HAP-1 (cell line): ENCODE measurements at places on chromosomes 2 and 18.
A peak's percentile ranks its signal among the peaks of the same experiment; 100 is the strongest.

DNA sequence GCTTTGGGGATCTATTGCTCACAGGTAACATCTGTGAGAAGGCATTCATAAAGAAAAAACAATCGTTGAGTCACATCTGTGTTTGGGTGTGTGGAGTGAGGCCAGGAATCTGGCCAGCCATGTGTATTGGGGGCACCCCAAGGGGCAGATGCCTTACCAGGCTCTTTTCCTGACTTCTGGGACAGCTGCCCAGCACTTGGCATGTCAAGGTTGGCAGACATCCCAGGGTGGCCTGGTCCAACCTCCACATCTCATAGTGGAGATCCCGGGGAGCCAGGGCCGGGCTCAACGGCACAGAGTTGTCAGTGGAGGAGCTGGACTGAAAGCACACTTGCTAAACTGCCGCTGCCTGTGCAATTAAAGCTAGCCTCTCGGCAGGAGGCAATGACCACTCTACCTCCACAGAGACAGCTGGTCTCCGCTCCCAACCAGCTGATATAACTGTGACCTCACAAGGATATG, 75.3 kb upstream of the MGAT4A start:
- DNase-seq = no peak

- DNase-seq = no peak
These were observed 5.3 kb downstream of the CERS6 start for GRCh38 chr2:168461178-168461941.

GRCh38 chr2:129929321-129930290, 49.9 kb upstream of the RAB6C start:
- DNase-seq = no peak

GRCh38 chr2:64454386-64455332, 697 bp downstream of the LGALSL start:
- peak; percentile 55 for DNase-seq

DNA sequence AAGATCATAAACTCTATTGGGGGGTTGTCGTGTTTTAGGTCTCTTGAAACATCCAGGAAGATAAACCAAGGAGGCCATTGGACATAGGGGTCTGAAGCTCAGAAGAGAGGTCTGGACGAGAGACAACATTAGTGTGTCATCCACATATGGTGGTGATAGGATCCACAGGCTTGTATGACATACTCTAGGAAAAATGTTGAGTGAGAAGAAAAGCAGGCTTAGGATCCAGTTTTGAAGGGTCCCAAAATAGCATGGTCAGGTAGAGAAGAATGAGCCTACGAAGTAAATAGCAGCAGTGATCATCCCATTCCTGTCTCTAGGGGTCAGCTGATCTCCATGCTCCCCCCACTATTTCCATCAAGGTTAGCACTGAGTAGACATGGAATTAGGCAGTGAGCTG, 166.8 kb downstream of the ANKRD30B start:
- DNase-seq = no peak

GRCh38 chr2:213002383-213002782, 149.0 kb downstream of the IKZF2 start:
- no peak for DNase-seq

GRCh38 chr2:170824526-170825015, 7.9 kb downstream of the GAD1 start:
- DNase-seq = no peak

GRCh38 chr2:195594248-195594647, 62.8 kb upstream of the SLC39A10 start:
- DNase-seq = no peak

- no peak for DNase-seq
These were observed 89.3 kb downstream of the CABYR start for GRCh38 chr18:24227977-24228666.

DNA sequence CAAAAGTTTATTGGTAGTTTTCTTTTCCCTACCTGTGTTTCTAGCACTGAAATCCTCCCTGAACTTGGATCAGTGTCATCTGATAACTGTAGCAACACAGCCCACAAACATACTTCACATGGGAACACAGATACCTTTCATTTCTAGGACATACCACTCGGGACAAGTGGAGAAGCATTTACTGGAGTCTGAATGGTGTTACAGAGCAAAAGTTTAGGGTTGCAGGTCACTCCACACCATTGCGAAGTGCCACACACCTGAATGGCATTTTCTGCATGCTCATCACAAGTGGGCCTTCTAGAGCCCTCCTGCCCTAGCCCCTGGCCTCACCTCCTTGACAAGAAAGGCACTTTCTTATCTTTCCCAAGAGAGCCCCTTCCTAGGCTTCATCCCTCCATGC, 184.8 kb upstream of the PKDCC start:
- no peak for DNase-seq

GRCh38 chr2:28231110-28231631, 161.5 kb upstream of the FOSL2 start:
- no peak for DNase-seq

DNA sequence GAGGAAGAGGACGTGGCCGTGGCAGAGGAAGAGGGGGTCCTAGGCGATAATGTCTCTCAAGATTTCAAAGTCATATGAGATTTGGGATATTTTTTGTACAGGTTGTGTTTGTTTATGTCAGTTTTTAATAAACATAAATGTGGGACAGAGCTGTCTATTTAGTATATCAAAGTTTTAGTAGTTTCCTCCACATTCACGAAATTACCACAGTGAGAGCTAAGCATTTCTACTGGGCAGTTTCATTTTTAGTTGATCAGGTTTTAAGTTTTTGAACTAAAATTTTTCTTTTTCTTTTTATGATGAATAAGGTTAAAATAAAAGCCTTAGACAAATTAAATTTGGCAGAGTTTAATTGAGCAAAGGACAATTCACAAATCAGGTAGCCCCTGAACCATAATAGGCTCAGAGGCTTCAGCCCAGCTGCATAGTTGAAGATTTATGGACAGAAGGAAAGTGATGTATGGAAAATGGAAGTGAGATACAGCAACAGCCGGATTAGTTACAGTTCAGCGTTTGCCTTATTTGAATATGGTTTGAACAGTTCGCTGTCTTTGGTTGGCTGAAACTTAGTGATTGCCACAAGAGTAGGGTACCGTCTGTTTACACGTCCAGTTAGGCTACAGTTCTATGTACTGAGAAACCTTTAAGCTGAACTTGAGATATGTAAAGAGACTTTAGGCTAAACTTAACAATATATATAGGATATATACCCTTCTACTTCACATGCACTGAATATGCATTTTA, 17.1 kb downstream of the SNRPD1 start:
- DNase-seq = no peak

- peak; percentile 28 for DNase-seq
These were observed 129.8 kb downstream of the HNMT start for GRCh38 chr2:138094031-138094430.

GRCh38 chr18:47799376-47799775, 131.1 kb downstream of the SMAD2 start:
- no peak for DNase-seq

GRCh38 chr2:89850881-89851582, 1159.6 kb downstream of the RPIA start:
- no peak for DNase-seq

DNA sequence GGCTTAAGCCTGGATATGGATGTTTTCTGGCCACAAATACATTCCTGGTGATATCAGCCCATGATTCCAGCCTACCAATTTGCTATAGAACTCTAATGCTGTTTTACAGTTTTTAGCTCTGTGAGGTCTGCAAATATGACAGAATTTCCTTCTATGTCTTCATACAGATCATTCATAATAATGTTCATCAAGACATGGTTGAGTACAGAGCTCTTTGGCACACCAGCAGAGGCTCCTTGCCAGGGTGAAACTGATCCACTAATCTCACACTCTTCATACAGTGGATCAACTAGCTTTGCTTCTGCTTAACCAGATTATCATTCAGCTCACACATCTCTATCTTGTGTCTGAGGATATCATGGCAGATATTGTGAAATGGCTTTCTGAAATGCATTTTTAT, 672.1 kb downstream of the STK39 start:
- no peak for DNase-seq

DNA sequence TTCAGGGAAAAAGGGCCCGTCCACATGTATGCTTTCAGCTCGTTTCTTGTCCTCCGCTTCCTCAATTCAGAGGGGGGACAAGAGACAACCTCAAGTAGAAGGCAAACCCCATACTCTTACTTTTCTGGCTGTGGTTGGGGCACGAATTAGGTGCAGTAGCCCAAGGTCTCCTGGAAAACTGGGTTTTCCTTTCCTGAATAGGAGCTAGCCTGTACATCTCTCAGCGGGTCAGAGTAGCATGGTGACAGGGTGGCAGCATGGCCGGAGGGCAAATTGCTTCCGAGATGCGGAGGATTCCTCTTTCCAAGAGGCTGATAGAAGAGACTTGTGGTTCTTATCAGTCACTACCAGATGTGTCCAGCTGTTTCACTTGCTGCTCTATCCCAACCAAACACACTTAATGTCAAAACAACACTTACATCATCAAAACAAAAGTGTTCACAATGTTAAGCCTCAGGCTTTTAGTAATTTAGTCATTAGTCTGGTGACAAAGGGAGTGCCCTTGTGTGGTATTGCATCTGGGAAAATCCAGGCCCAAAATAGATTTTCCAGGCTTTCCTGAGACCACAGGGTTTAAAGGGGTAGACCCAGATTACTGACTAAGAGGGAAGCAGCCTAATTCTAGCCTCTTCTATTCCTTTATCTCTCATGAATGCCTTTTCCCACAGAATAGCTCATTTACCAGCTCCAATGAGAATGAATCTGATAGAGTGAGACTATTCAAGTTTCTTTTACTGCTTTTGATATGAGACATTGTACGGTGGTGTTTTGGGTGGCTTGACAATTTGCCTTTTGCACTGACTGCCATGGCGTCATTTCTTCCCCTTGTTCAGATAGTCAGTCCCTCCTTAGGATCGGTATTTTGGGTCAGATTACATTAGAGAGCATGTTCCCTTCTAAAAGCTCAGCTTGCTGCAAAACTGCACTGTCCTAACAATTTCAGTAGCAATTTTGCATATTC, 162.0 kb downstream of the LTBP1 start:
- DNase-seq = no peak

GRCh38 chr2:239599299-239599698, 198.5 kb upstream of the HDAC4 start:
- no peak for DNase-seq

DNA sequence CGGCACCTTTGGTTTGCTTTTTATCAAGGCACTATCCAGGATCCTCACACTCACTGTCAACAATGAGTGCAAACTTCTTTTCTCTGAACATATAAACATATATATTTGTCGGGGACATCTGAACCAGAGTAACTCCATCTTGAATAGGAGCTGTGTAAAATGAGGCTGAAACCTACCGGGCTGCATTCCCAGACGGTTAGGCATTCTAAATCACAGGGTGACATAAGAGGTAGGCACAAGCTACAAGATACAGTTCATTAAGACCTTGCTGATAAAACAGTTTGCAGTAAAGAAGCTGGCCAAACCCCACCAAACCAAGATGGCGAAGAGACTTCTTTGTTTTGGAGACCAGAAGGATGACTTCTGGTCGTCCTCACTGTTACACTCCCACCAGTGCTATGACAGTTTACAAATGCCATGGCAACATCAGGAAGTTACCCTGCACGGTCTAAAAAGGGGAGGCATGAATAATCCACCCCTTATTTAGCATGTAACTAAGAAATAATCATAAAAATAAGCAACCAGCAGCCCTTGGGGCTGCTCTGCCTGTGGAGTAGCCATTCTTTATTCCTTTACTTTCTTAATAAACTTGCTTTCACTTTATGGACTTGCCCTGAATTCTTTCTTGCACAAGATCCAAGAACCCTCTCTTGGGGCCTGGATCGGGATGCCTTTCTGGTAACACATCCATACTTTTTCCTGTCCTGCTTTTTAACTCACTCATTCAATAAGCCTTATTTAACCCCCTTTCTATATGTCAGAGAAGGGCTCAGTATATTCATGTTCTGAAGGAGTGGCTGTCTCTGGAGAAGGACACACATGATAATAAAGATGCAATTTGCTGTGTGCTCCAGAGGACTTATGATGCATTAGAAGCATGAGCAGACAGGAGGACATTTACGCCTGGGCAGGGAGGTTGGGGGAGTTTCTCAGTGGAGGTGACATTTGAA, 65.4 kb downstream of the TACR1 start:
- no peak for DNase-seq

GRCh38 chr2:133045787-133046186, 375.8 kb upstream of the LYPD1 start:
- DNase-seq = no peak

DNA sequence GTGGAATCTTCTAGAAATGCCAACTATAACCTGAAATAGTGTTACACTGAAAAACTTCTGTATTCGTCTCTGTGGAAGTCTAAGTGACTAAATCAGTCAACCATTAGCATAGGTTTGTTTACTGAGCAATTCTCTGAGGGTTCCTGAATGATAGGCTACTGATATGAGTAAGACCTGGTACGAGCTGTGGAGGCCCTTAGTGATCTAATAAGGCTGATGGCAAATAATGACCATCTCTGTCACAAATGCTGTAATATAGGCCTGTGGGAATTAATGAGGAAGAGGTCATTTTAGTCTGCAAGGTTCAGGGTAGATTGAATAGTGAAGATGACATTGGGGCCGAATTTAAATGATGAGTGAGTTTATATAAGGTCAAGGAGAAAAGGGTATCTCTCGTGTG, 82.5 kb downstream of the MGAT5 start:
- no peak for DNase-seq

- DNase-seq = peak; percentile 70
These were observed 74.2 kb downstream of the VIT start for GRCh38 chr2:36770542-36771287.

GRCh38 chr2:10043906-10044601, 704 bp downstream of the KLF11 start:
- peak; percentile 75 for DNase-seq

DNA sequence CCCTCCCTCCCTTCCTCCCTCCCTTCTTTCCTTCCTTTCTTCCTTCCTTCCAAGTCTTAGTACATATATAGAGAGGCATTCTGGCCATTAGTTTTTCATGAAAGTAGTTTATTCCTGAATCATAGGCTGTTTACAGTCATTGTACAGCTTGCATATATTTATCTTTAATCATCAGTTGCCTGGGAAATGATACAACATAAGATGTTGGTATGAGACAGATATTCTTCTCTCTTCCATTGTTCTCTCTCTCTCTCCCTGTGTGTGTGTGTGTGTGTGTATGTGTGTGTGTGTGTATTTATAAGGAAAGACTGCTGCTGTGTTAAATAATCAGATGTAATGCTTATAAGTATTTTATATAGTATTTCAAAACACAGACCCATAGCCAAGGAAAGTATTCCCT, 289.8 kb upstream of the UBE2E3 start:
- DNase-seq = no peak

DNA sequence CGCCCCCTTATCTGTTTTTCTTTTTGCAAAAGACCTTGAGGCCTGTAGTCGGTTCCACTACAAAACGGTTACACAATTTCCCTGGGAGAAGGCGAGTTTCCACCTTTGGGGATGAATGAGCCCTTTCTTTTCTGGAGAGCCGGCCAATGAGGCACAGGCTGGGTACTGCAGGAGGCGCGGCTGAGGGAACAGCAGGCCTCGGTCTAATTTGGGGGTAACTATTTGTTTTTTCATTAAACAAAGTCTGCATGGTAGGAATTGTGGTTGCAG, 129.2 kb downstream of the MYCN start:
- no peak for DNase-seq

GRCh38 chr2:197145471-197146056, 165.0 kb downstream of the ANKRD44 start:
- peak; percentile 54 for DNase-seq

GRCh38 chr2:151491496-151491895, 81.8 kb downstream of the RIF1 start:
- DNase-seq = no peak
